ENCODE measurements at places on chromosomes 2 and 18. TPM values are rescaled to one million over a fixed set of nuclear protein-coding genes. Genes with fewer than 3 reads are reported as not detected.

- DNase-seq, result no peak
Observed at GRCh38 chr2:74554820-74555531, 456 bp downstream of the DOK1 start.

- DNase-seq, result no peak
Observed at GRCh38 chr2:36425608-36426355, 70.2 kb downstream of the CRIM1 start.

- no peak for DNase-seq
Observed at GRCh38 chr2:29361231-29361630, 246.0 kb downstream of the CLIP4 start.

Gene EDAR
- 3.1 TPM for polyA plus RNA-seq
